ENCODE measurements at places on chromosomes 13 and 19. TPM values are rescaled to one million over a fixed set of nuclear protein-coding genes. Genes with fewer than 3 reads are reported as not detected.

Gene ZNF701
- 3.8 TPM for polyA plus RNA-seq

DNA sequence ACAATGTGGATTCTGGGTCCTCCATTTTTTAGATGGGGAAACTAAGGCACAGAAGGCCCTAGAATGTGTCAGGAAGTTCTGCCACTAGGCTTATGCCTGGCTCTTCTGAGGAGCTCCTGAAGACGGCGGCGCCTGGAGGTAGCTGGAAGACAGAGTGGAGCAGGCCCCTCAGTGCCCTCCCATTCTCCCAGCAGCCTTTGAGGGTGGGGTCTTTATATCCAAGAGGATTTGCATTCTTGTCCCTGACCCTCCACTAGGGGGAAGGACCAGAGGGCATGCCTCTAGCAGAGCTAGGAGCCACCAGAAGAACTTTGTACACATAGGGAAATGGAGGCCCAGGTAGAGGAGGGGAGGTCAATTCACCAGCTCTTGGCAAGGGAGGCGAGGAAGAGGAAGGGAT lies 9.4 kb downstream of the CELF5 start:
- DNase-seq = no peak

GRCh38 chr13:60326273-60326672 lies 70.7 kb upstream of the TDRD3 start:
- DNase-seq = no peak

DNA sequence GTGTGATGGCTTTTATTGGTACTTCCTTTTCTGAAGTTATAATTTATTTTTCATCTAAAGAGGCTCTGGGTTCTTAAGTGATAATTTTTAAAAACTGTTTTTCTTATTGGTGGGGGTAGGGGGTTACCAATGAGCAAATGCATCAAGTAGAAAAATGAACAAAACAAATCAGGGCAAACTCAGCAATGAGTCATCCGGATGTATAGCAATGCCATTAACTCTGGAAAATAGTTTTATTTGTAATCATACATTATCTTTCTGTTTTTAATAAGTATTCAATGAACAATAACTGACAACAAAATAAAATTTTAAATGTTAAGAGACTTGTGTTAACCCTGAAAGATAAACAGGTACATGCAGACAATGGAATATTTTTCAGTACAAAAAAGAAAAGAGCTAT lies 67.6 kb downstream of the UFM1 start:
- DNase-seq = no peak

DNA sequence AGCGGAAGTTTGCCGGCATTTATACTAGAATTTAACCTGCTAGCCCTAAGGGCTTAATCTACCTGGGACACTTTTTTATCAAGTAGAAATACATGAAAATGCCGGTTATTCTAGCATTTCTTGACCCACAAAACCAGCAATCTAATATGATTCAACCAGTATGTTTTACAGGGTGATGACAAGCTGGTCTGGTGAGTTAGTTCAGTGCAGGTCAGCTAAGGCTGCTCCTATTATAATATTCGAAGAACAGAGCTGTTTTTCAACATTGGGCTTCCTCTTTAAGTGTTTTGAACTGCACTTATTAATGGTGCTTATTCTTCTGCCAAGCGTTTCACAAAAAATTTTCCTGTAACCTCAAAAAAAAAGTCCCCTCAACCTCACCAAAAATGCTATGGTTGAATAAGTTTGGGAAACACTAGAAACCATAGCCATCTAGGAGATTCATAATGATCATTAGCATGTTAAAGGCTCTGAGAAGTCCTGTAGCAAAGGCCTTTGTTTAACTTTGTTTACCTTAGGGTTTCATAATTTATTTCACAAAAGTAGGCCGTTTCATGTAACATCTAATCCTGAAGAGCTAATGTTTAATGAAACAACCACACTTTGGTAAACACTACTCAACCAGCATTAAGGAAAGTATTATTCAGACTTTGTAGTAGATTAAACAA lies 526.6 kb downstream of the KLF12 start:
- no peak for DNase-seq

GRCh38 chr13:71546881-71547280 lies 320.1 kb downstream of the DACH1 start:
- DNase-seq = no peak

DNA sequence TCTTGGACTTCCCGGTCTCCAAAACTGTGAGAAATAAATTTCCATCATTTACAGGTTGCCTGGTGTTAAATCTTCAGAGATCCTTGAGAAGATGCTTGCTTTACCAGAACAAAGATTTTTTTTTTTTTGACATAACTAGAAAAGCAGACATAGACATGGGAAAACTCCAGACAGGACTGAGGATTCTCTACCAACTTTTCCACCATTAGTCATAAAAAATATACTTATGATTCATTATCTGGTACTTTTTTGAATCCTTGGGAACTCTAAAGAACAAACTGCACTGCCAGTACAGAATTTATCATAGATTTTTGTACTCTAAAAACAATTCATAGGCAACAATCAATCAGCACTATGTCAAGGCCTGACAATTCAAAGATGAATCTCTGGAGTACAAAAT lies 487.6 kb downstream of the EFNB2 start:
- DNase-seq = no peak

Gene AMER2
- polyA plus RNA-seq = not detected

GRCh38 chr13:52411629-52412028 lies 5.7 kb upstream of the THSD1 start:
- DNase-seq = no peak

DNA sequence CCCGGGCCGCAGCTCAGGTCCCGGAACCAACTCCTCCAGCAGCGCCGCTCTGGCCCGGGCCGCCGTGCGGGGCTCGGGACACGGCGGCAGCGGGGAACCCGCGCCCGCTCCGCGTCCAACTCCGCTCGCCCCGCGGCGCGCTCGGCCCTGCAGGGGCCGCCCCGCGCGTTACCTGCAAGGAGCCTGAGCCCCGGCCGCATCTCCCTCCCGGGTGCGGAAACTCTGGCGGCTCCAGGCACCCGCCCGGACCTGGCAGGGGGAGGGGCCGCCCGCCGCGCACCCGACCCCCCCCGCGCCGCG lies at the start of gene TMTC4:
TMTC4 (minus strand) TSS at position 224 of the 300 bp plus-strand sequence. CDS start 4,433 bp downstream, outside the sequence.
- DNase-seq = no peak

DNA sequence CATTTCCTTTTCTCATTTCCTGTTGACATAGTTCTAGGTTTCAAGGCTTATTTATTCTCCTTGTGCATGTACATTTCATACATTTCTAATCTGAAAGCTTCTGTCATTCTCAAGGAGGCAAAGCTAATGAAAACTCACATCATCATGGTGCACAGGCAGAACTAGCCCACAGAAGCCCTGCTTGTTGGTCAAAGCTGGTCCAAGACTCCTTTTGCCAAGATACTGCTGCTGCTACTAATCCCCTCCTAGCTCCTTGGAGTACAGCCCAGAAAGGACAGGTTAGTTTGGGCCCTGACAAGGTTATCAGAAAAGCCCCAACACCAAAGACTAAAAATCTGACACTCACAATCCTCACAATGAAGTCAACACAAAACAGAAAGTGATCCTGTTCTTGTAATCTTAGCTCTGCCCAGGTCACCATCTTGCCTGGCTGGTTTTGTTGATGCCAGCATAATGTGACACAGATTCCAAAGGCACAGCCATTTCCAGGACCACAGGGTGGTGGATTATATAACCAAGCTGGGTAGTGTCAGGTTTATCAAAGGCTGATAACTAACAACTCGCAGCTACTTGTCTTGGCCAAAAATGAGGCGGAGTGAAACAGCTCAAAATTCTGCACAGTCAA lies 417.4 kb downstream of the NDFIP2 start:
- no peak for DNase-seq

- DNase-seq = no peak
Measured at GRCh38 chr19:1008268-1009040, 8.2 kb downstream of the GRIN3B start.

DNA sequence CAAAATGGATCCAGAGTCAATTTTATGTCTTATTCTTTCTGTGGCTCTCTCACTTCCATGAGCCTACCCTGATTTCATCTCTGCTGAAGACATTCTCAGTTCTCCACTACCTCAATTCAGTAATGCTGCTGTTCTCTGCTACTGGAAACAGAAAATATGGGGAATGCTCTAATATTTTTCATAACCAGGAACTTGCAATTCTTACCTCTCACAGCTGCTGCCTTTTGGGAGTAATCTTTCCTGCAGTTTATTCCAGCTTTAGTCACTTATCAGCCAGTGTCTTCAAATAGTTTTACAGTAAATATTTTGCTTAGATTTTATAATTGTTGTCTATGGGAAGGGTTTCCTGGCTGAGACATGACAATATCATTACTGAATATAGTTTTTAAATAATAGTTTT lies 145.1 kb upstream of the UFM1 start:
- DNase-seq = no peak

Gene METTL21C
- not detected for polyA plus RNA-seq

GRCh38 chr19:37227996-37228395 lies 10.0 kb downstream of the ZNF383 start:
- DNase-seq = no peak

- no peak for DNase-seq
Measured at GRCh38 chr13:25971459-25972145, 80.2 kb downstream of the SHISA2 start.
